ENCODE measurements at places on chromosomes 13 and 19.

- ATAC-seq, result no peak
These were observed 222.8 kb downstream of the PCDH20 start for GRCh38 chr13:61192826-61193225.

DNA sequence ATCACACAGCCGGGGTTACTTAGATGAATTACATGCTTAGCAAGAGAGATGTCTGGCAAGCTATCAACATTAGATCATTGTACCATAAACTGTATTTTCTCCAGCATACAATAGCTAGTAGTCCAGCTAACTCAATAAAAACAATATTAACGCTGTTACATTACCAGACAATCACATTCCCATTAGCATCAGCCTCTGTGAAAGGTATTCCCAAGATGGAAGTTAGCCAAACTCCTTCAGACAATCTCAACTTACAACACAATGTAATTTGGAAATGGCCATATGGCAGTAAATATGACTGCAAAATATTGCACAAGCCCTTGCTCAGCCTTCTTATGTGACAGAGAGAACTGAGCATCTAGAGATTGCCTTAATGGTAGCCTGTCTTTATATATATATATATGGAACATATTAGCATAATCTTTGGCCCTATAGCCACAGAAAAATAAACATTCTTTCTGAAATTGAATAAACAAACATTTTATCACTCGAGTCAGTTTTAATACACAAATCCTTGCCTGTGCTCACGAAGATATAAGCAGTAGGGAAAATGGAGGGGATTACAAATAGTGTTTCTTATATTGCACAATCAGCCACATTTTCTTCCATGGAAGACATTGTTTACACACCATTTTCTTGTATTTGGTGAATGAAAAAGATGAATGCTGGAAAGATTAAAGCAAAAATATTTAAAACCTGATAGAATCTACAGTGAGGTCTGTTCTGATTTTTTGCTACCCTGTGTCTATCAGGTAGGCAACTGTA is 1060.5 kb downstream of the DIAPH3 start:
- peak; percentile 93 for ATAC-seq

GRCh38 chr13:111503376-111503775 is 182.9 kb downstream of the TEX29 start:
- ATAC-seq, result no peak

- no peak for ATAC-seq
These were observed 370.3 kb upstream of the ATXN8OS start for GRCh38 chr13:69737129-69737935.

GRCh38 chr13:55869648-55870047 is 1271.1 kb upstream of the PRR20A start:
- ATAC-seq, result no peak

DNA sequence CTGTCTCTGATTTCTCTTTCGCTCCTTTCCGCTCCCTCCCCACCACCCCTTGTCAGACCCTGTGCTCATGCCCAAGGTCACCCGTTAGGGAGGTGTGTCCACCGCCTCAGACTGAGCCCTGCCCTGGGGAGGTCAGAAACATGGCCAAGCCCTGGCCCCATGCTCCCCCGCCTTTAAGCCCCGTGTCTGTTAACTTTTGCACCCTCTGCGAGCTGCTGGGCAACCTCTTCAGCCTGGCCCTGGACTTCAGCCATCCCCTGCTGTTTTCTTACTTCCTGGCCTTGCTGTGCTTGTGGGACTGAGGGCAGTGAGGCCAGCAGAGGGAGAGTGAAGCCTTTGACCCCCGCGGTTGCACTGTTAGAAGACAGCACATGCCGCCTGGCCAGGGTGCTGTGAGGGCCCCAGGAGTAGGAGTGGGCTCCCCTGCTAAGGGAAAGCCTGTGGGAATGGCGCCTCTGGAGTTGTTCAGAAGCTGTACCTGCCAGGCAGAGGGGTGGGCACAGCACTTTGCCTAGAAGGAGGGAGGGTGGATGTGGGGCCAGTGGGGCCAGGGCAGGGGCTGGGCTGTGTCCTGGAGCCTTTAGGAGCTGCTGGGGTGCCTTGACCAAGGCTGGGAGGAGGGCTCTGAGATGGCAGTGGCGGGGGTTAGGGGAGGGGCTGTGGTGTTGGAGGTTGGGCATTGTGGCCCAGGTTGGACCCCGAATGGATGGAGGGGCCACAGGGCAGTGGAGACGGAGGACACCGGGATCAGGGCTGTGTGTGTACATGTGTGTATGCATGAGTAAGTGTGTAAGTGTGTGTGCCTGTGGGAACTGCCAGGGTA is 7.9 kb downstream of the UPF1 start:
- no peak for ATAC-seq

- no peak for ATAC-seq
These were observed 324.3 kb downstream of the ZNF536 start for GRCh38 chr19:30696514-30696913.

DNA sequence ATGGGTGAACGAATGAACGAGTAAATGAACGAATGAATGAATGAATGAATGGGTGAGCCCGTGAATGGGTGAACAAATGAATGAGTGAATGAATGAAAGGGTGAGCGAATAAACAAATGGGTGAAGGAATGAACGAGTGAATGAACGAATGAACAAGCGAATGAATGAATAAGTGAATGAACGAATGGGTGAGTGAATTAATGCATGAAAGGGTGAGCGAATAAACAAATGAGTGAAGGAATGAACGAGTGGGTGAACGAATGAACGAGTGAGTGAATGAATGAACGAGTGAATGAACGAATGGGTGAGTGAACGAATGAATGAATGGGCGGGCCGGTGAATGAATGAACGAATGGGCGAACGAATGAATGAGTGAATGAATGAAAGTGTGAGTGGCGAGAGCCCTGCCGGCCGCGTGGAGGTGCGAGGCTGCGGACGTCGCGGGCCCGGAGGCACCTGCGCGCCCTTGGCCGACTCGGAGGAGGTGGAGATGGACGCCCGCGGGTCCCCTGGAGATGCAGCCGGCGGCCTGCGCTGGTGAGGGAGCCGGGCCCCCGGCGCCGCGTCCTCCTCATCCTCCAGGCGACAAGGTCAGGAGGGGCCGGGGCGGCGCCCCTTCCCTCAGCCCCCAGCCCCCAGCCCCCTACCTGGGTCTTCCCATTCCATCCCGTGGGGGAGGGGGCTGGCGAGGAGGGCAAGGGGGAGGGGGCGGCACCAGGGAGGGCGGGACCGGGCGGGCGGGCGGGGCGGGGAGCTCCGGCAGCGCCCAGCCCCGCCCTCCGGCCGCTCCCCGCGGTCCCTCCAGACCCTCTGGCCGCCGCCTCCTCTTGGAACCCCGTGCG is 15.4 kb downstream of the ANKRD24 start:
- ATAC-seq, result no peak

DNA sequence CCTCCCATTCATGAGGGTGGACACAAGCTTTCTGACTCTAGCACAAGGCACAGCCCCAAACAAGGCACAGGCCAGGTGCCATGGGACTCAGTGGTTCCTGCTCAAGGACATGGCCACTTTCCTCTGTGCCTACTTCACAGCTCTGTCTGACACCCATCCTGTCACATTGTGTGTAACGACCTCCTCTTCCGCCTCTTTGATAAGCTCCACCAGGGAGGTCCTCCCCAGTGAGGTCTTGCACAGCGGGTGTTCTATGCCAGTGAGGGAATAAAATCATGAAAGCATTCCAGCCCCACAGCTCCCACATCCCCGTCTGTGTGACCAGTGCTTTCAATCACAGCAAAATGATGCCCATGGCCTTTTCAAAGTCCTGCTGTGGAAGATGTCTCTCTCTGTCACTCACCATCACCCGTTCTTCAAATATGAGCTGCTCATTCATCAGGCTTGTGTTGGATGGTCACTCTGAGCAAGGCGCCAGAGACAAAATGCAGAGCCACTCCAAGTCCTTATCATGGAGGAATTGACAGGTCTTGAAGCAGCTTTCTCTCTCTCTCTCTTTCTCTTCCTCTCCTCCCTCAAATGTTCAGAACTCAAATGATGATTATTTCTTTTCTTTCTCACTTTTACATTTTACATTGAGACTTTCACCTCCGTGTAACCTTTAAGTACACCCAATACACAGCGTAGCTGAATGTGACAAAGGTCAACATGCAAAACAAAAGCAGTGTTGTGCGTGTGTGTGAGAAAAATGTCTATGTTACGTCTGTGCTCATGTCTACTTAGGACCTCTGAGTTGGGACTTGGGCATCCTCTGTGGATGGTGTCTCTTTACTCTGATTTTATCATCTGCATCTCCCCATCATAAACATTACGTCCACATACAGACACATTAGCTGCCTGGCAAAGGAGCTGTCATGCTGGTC is 8.0 kb upstream of the SPATA13 start:
- no peak for ATAC-seq

GRCh38 chr13:113744197-113745000 is 14.6 kb upstream of the TMEM255B start:
- no peak for ATAC-seq

DNA sequence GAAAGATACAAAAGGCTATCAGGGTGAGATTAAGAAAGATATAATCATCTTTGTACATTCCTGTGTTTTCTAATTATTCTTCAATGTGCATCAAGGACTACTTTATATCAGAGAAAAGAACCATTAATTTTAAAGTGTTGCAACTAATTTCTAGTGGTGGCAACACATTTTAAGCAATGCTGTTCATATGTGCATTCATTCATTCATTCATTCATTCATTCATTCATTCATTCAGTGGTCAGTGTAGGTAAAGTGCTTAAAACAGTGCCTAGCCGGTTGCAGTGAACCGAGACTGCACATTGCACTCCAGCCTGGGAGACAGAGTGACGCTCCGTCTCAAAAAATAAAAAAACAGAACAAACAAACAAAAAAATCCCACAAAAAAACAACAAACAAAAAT is 155.7 kb upstream of the ZNF536 start:
- ATAC-seq, result no peak

DNA sequence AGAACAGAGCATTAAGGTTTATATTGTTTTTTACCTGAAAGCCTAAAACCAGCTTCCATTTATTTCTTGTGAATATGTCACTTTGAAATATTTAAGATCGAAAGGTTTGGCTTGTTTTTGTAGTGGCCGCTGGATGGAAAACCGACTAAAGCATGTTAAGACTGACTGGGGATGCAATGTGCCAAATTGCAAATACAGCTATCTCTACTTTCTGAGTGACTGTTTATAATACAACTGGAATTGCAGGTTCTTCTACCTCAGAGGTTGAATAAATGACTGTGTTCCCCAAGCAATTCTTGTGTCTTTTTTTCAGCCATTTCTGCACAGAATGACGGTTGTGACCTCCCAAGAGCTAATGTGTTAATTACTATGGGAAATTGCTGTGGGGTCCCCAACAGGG is 50.0 kb upstream of the TMTC4 start:
- ATAC-seq, result no peak

GRCh38 chr19:48543121-48543710 is 8.8 kb upstream of the SULT2B1 start:
- peak; percentile 78 for ATAC-seq

GRCh38 chr19:4916292-4917082 is 7.2 kb downstream of the UHRF1 start:
- ATAC-seq, result no peak

GRCh38 chr13:20356444-20356843 is 124.3 kb upstream of the GJB6 start:
- ATAC-seq, result peak; percentile 68

DNA sequence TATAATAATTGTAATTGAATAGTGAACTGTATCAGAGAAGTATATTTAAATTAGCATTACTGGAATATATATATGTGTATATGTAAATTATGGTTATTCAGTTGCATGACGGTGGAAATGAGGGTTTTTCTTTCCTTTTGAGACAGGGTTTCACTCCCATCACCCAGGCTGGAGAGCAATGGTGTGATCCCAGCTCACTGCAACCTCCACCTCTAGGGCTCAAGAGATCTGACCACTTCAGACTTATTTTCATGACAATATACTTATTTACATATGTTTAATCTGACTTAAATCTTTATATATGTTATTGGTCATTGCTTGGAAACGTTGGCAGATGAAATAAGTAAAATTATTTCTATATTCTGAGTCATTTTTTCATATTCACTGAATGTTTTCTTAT is 744.4 kb upstream of the PRR20A start:
- no peak for ATAC-seq

DNA sequence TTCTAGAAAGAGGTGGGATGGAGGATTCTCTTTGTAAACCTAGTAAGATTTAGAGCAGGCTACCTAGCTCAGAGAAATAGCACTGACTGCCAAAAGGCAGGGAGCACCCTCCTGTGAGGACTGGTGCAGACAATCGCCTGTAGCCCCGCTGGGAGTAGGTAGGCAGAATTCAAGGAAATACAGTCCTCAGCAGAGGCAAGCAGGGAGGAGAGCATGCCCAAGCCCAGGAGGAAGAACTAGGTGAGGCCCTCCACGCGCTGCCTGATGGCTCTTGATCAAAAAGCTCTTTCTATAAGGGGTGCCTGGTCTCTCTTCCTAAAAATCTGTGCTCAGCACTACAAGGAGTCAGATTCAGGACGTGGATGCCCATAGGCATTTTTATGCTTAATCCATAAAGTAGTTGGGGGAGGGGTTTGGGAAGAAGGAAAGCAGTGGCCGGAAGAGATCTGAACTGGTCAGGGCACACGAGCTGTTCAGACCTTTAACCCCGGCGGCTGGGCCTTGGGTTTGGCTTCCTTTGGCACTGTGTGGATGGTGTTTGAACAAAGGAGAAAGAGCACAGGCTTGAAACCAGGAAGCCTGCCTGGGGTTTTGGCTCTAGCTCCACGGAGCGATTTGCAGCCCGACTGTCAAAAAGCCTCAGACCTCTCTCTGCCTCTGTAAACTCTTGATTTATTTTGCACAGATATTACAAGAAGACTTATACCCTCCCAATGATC is 320.6 kb downstream of the FOXO1 start:
- no peak for ATAC-seq

DNA sequence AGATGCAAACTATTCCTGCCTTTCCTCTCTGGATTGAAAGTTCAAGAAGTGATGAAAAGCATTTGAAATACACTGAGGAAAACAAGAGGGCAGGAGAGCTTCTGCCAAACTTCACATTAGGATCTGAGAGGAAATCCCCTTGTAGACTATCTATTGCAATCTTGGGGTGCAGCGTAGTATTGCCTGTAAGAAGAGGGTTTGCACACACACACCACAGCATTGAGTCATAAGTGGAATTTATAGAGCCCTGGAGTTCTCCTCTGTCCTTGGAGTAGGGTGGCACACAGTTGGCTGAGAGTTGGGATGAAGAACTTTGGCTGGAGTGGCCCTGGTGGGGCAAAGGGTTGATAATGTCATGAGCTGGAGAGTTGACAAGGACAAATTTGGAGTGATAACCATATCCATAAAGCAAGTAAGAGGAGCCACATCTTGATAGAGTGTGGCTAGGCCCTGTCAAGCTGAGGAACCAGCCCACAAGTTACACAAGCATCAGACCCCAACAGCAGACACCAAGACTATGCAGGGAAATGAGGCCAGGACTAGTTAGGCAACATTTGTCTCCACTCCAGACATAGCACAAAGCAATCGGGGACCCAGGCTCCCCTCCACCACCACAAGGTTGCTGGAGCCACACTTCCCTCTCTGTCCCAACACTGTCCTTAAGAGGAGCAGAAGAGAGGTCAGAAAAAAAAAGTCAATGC is 520.9 kb downstream of the KLF5 start:
- no peak for ATAC-seq

- ATAC-seq, result no peak
These were observed 15.2 kb upstream of the URI1 start for GRCh38 chr19:29926801-29927200.

- no peak for ATAC-seq
These were observed 15.2 kb upstream of the PIK3R2 start for GRCh38 chr19:18137657-18138339.
